Muscle of arm (tissue), 14 donors: ENCODE measurements at places on chromosomes 6 and 20.

DNA sequence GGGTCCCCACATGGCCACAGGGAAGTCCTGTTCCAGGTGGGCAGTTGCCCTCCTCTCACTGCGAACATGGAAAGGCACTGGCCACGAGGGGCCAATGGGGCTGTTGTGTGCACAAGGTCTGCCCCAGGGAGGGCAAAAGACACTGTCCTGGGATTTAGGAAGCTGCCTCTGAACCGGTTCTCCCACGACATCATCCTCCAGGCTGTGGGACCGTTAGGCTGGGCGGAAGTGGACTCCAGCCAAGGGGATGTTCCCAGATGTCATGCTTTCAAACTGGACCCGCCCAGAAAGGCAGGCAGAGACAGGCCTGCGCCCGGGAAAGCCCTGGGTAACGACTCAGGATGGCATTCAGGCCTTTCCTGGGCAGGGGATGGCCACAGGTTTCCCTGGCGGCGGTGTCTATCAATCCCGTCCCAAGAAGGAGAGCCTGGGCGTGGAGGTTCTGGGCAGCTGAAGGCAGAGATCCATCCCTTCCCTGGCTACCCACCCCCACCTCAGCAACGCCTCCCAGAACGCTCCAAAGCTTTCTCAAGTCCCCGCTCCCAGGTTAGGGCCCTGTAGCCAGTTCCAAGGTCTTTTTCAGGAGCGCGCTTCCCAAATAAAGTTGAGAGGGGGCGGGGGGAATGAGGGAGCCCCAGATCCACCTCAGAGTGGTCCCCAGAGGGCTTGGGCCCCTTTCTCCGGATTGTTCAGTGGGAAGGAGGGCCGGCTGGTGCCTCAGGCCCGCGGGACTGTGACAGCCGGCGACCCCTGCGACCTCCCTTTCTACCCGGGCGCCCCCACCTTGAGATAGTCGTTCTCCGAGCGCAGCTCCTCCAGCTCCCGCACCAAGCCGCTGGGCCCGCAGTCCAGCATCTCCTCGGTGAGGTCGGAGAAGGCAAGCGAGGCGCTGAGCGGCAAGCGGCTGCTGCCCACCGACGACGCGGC lies 13.8 kb upstream of the TLDC2 start:
- DNase-seq: peak; percentile 92

GRCh38 chr20:46400253-46400652 lies 6.2 kb downstream of the ELMO2 start:
- DNase-seq: peak; percentile 35

DNA sequence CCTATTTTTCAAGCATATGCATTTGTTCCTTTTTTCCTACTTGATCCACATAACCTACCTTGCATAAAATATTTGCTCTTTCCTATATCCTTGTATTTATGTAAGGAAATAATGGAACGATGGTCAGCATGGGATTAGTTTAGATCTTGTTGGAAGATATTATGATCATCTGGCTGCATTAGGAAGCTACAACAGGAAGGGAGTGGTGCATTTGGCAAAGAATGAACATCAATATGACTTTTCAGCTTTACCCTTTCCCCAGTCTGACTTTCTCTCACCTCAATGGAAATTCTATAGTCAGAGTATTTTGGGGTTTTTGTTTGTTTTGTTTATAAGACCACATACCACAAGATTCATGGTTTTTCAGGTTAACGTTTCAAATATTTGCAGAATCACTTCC lies 66.0 kb downstream of the HS3ST5 start:
- no peak for DNase-seq

DNA sequence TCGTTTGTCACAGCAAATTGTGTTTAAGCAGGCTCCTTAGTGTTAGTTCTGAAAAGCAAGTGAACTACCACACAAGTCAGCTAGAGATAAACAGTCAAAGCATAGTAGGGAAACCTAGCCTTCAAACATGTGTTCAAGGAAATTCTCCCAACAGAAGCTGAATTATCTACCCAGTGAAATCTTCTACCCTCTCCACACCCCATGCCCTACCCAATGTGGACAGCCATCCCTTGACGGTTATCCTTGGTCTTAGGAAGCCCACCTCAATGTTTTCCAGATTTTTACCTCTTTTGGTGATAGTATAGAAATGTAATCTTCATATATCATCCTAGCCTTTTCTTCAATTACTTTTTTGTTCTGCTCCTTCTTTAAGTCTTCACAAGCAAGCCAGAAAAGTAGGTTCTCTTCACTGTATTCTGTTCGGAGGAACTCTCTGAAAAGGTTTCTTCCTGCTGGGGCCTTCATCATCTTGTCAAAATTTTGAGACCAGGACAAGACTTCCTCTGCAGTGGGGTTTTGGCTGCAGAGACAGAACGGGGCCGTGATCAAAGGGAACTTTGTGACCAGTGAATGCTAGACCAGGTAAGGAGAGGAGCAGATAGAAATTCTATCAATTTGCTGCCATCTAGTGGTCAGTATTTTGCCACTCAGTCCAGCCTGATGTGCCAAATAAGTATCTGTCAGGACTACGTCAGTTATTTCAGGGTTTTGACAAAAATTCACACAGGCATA lies 21.6 kb upstream of the MTRF1L start:
- peak; percentile 45 for DNase-seq

GRCh38 chr6:24910961-24911725 lies 24.6 kb downstream of the RIPOR2 start:
- peak; percentile 84 for DNase-seq

DNA sequence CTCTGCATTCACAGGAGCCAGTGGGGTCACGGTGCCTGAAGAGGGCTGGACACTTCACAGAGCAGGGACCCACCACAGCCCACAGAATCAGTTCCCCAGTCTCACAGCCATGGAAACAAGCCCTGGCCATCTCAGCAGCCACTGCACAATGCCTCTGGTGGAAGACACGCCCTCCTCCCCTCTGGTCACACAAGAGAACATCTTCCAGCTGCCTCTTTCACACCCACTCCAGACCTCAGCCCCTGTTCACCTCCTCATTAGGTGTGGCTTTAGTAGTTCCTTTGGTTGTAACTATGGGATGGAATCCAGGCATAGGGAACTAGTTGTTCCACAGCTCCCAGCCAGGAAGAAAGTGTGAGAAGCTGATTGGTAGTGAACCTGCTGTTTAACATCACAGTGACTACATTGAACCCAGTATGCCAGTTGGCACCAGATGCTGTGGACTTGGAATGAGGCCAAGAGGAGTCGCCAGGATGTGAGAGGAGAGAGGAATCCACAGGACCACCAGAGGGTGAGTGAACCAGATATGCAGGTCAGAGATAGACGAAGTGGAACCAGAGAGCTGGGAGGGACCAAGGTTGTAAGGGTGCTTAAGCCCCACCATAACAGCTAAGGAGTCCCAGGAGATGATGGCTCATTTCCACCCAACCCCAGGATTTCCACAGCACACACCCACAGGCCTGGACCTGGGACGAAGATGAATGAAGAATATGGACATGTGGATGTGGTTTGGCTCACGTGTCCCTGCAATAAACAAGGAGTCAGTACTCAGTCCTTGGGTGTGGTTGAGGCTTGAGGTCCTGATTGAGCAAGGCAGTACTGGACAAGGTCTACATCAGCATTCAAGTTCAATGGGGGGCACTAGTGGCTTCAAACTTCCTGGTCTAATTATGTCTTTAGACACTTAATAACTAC lies 8.8 kb upstream of the BTN3A3 start:
- DNase-seq: no peak

DNA sequence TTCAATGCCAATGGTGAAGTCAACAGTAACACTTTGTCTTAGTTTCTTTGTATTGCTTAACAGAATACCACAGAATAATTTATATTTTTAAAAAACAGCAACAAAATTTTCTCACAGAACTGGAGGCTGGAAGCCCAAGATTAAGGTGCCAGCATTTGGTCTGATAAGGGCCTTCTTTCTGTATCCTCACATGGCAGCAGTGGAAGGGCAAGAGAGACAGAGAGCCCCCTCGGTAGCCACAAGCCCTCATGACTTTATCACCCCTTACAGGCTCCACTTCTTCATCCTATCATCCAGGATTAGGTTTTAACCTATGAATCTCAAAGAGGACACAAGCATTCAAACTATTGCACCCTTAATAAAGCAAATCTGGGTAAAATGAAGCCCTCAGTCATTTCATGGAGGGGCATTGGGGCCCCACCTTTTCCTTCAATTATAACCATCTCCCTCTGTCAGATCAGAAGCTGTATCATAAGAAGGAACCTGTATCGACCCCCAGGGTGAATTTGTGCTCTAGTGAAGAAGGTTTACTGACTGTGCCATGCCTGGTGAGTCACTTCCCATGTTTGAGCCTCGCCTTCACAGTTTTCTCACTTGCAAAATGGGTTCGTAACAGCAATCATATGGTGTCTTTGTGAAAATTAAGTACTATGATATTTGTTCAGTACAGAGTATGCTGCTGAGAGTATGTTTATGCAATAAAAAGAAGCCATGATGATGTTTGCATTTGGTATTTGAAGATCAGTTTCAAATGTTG lies 178.2 kb downstream of the LRFN2 start:
- no peak for DNase-seq

GRCh38 chr6:110239526-110240274 lies 59.5 kb downstream of the CDC40 start:
- DNase-seq: no peak
